Left cardiac atrium (tissue), 4 donors: ENCODE measurements at places on chromosomes 13 and 19. TPM values are rescaled to one million over a fixed set of nuclear protein-coding genes. Genes with fewer than 3 reads are reported as not detected.

GRCh38 chr13:98103531-98103930 lies 39.4 kb upstream of the FARP1 start:
- DNase-seq: no peak

GRCh38 chr13:79775830-79776229 lies 294.9 kb downstream of the NDFIP2 start:
- DNase-seq: no peak

DNA sequence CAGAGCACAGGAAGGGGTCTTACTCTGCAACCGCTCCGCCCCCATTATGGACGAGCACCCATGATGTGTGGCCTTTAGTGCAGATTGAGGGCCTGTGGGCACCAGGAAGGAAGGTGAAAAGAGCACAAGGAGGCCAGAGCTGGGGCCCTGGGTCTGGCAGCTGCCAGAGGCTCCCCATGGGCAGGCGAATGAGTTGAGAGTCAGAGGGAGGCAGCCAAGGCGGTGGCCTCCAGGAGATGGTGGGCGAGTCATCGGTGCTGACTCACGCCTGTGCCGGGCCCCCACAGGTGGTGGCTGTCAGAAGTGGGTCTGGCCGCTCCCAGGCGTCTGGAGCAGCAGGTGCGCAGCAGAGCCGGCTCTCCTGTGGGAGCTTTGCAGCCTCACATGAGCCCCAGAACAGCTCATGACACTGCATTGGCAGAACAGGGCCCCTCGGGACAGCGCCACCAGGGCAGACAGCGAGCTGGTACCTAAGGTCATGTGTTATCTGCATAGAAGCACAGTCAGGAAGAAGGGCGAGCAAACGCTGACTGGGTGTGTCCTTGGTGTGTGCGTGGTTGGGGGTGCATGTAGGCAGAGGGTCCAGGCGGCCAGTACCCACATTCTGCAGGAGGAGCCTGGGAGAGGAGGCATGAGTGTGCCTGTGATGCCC lies 68.8 kb downstream of the CHST8 start:
- DNase-seq: no peak

GRCh38 chr19:3788996-3789778 lies 3.0 kb upstream of the MATK start:
- no peak for DNase-seq

GRCh38 chr19:4007836-4008539 lies 452 bp downstream of the PIAS4 start:
- no peak for DNase-seq

DNA sequence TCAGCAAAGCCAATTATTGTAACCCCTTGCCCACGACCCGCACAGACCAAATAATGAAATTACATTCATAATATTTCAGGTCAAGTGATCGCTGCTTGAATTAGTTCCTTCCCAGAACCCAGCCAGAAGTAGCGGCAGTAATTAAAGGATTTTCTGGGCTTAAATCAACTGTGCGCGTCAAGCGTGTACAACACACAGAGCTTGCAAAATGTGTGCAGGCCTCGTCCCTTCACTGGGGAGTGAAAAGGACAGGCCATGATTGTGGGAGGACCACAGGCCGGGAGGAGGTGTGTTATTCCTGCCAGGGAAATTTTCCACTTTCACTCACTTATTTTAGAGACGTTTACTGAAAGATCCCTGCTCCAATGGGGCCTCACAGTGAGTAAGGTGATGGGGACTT lies 84.9 kb downstream of the CHST8 start:
- DNase-seq: no peak

GRCh38 chr19:40407714-40408597 lies 5.2 kb downstream of the PRX start:
- DNase-seq: no peak

GRCh38 chr13:79360095-79360494 lies 46.0 kb downstream of the RBM26 start:
- DNase-seq: no peak

GRCh38 chr19:4449022-4449638 lies 8.5 kb downstream of the UBXN6 start:
- peak; percentile 73 for DNase-seq

DNA sequence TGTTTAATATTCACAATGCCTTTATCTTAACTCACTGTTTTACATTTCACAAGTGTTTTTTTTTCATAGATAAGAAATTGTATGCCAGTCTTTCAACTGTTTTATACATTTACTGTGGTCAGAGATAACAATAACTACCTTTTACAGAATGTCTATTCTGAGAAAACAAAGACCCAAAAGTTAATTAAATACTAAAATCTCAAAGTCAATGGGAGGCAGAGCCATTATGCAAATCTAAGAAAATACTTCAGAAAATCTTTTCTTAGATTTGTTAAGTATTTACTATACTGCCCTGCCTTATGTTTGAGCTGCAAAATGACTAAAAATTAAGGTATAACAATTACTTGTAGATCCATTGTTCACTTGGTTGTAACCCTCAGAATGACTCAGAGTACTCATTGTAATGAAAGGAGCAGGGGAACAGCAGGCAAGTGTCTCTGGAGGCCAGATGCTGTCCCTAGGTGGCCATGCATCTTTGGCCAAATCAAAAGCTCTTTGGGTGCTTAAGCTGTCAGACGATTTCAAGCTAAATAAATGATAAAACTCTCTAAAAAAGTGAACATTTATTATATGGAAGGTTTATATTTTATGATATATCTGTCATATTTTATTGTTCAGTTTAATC lies 770.1 kb upstream of the PCDH20 start:
- DNase-seq: no peak

Gene IGFL3
- not detected for total RNA-seq

Gene ZNF221
- total RNA-seq: 3.7 TPM

Gene KLK2
- total RNA-seq: not detected
